ENCODE measurements at places on chromosomes 7 and 10. TPM values are rescaled to one million over a fixed set of nuclear protein-coding genes. Genes with fewer than 3 reads are reported as not detected.

DNA sequence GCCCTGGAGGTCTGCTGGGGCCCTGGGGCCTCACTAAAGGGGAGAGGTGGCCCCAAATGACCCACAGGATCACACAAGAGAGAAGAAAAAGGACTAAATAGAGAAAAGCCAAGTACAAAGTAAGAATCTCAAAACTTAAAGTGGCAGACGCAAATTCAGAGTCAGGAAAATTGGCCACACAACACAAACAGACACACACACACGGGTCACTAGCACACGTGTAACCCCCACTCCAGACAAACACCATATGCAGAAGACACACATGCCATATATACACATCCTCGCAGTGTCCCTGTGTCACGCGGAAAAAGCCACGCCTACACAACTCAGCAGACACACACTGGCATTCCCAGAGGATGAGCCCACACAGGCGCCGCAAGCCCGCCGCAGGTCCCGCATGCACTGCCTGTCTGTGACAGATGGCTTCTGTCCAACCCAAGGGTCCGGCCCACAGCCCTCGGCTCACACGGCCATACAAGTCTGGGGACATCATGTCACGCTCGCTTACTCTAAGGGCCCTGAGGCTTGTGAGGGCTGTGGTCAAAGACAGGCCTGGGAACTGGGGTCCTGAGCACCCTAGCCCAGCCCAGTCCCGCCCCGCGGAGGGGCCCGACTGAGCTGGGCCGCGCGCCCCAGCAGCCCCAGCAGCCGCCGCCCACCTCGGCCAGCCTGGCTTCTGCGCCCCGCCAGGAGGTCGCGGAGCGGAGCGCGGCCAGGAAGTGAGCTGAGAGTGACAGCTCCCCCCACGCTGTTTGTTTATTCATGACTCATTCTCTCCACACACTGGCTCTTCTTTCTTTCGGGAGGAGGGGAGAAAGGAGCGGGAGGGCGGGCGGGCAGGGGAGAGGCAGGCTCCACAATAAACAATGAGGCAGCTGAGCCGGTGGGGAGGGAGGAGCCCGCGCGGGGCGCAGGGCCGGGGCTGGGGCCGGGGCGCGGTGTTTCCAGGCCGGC, 95.5 kb upstream of the ZMIZ1 start:
- peaks cover 47% of the 10 kb centered on the region for H3K4me1 ChIP-seq
- peak; percentile 79 for DNase-seq
- no peaks in the 10 kb centered on the region for H3K27me3 ChIP-seq
- H3K4me3 ChIP-seq: peak overlapping the region; percentile 57
- H3K36me3 ChIP-seq: no peaks in the 10 kb centered on the region

The FLNC gene
- 11.7 TPM for total RNA-seq

DNA sequence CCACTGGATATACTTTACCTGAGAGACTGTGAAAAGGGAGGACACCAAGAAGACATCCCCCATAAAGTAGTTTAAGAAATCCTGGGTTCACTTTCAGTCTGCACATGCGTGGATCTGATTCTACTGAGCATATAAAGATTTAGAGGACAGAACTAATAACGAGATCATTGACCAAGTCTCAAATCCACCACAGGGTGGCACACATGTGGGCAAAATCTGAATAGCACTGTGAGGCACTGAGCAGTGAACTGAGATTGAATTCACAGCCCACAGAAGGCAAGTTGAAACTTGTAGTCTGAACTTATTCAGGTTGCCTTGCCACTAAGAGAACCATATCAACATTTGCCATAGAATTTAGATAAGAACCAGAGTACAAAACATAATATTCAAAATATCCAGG, 818.6 kb downstream of the GRID1 start:
- H3K36me3 ChIP-seq: no peaks in the 10 kb centered on the region
- no peaks in the 10 kb centered on the region for H3K27me3 ChIP-seq
- DNase-seq: no peak
- no peak overlapping the region for H3K27ac ChIP-seq
- H3K4me3 ChIP-seq: no peak overlapping the region
- no peaks in the 10 kb centered on the region for H3K4me1 ChIP-seq

- no peak for DNase-seq
- no peaks in the 10 kb centered on the region for H3K4me1 ChIP-seq
- no peaks in the 10 kb centered on the region for H3K36me3 ChIP-seq
- peaks cover 4% of the 10 kb centered on the region for H3K27me3 ChIP-seq
- H3K4me3 ChIP-seq: no peak overlapping the region
Measured at GRCh38 chr10:15897287-15897686, 37.0 kb upstream of the MINDY3 start.

The IL15RA gene
- 28.5 TPM for total RNA-seq

- H3K4me1 ChIP-seq: peaks cover 52% of the 10 kb centered on the region
- H3K4me3 ChIP-seq: no peak overlapping the region
- H3K27ac ChIP-seq: no peak overlapping the region
- H3K36me3 ChIP-seq: peaks cover 8% of the 10 kb centered on the region
Measured at GRCh38 chr10:87875929-87876571, 12.6 kb downstream of the PTEN start.

GRCh38 chr10:72754275-72755032, 62.5 kb downstream of the MCU start:
- H3K36me3 ChIP-seq: no peaks in the 10 kb centered on the region
- H3K4me1 ChIP-seq: no peaks in the 10 kb centered on the region
- no peak overlapping the region for H3K27ac ChIP-seq
- DNase-seq: no peak
- H3K27me3 ChIP-seq: no peaks in the 10 kb centered on the region
- no peak overlapping the region for H3K4me3 ChIP-seq

Data from lower lobe of right lung (tissue), 2 donors.